ENCODE measurements at places on chromosomes 12 and 14. TPM values are rescaled to one million over a fixed set of nuclear protein-coding genes. Genes with fewer than 3 reads are reported as not detected.

RDH5 gene
- 59.2 TPM for total RNA-seq

ALKBH1 gene
- 10.7 TPM for total RNA-seq

TPH2 gene
- not detected for total RNA-seq

CD163L1 gene
- under 0.01 TPM for total RNA-seq

FAIM2 gene
- total RNA-seq = 0.37 TPM

FLRT2 gene
- 31.7 TPM for total RNA-seq

Data from subcutaneous preadipocyte (primary cell).